ENCODE measurements at places on chromosomes 12 and 14. TPM values are rescaled to one million over a fixed set of nuclear protein-coding genes. Genes with fewer than 3 reads are reported as not detected.

APEX1 gene
- 253 TPM for total RNA-seq

RTL1 gene
- total RNA-seq: not detected

STXBP6 gene
- not detected for total RNA-seq

PTPRR gene
- total RNA-seq: not detected

COX8C gene
- total RNA-seq: not detected

Data from activated naive CD8-positive, alpha-beta T cell treated with anti-CD3 and anti-CD28 coated beads for 36 hours (primary cell).